ENCODE measurements at places on chromosomes 12 and 14.

DNA sequence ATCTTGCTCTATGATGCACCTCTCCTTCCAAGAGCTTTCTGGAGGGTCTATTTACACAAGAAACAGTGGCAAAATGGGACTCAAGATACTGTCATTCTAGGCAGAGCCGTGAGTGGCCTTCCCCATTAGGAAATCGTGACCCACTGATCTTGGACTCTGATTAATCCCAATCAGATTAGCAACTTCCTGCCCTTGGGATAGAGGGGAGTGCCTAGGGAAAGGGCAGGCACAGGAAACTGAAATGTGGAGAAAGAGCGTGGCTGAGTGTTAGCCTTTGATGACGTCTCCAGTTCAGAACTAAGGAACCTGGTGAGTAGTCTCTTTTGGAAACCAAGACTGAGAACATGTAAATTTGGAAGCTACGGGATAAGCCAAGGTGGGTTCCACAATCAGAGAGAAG is 76.1 kb downstream of the NUAK1 start:
- DNase-seq: no peak

- DNase-seq: peak; percentile 100
These were observed 47.0 kb upstream of the PLBD1 start for GRCh38 chr12:14614704-14615121.

GRCh38 chr14:52724360-52724644 is 5.7 kb upstream of the STYX start:
- no peak for DNase-seq

DNA sequence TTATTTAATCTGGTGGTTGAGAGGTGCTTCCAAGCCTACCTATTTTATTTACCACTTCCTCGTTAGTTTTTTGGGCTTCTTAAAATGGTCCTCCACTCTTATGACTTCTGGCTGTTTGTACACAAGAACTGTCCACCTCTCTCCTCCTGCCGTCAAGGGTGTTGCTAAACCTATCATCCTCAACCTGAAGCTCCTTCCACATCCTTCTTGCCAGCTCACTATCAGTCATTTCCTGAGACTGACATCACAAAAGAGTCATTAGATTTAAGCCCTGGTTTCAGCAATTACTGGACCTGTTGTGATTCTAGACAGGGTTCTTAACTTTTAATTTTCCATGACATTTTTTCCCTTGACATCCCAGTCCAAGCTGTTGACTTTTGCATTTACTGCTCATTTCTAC is 91.9 kb downstream of the BICD1 start:
- DNase-seq: no peak

DNA sequence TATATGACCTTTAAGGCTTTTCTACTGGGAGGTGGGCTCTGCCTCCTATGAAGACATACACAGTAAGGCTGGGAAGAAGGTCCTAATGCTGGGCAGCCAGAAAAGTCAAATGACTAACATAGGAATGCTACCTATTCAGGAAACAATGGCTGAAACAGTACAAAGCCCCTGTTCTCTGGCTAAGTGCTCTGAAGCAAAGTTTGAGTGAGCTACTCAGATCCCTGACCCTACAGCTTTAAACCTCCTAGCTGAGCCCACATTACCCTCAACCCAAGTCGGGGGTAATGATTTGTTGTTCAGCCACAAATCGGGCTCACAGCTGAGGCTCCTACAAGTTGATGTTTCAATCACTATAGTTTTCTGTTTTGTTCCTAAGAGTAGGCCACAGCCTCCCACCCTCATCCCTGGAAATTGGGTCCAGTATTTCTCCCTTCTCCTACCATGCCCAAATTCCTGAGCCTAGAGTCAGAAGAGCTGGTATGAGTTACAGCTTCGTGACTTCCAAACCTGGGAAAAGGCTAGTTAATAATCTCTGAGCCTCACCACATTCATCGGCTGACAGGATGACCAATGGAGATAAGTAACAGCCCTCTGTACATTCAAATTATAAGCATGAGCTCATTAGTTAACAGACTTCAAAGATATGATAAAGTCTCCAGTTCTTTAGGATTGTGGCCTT is 46.5 kb downstream of the BTBD7 start:
- DNase-seq: no peak

DNA sequence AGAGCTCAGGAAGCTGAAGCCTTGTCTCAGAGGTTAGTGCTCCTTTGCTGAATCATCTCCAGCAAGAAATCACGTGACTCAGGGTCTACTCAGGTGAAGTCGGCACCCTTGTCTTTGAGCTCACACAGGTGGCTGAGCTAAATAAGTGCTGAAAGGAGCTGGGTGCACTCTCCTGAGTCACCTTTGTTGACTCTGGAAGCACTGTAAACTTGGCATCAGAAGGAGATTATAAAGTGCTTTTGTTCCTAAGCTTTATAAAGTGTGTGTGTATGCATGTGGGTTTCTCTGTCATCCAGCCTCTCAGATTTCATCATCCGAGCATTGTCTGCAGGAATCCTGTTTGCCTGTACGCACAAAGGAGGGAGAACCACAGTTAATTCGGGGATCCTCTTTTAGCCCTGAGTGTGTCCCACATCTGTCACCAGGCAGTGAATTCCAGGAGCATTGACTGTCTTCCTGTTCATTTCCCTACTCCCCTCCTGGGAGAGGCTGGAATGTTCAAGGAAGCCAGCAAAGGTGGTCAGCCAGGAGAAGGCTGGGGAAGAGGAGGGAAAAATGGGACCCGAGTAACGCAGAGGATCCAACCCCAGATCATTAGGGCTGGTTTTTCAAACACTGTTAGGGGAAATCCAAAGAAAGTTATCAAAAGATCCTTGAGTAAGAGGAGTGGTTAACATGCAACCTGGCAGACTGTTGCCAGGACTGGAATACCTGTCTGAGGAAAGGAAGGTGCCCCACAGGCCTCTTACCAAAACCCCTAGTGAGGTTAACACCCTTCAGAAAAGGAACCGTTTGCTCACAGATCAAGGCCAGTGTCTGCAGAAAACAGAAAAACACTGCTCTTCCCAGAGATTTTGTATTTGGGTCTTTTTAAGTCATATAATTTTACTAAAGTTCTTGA is 157.5 kb upstream of the HIF1A start:
- DNase-seq: no peak

DNA sequence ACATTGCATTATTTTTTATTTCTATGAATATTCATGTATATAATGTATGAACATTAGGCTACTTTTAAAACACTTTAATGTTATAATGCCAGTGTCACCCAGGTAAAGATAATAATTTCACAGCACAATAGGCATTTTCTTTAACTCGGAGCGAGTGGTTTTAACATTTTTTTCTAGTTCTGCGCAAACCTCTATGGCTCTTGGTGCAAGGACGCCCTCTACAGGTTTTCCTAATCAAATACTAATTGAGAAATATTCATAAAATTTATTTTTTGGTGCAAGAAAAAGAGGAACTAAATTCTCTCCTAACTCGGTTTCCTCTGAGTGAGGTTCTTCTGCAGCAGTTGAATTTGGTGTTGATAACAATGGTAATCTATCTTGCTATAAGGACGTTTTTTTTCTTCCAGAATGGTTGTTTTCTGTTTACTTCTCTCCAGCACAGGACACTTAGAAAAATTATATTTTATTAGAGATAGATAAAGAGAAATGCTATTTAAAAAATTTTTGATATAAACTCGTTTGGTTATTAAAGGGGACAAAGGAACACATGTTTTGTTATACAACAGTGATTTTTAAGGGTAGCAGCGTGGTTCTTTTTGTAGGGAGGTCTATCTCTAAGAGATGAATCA is 2.4 kb upstream of the WIF1 start:
- DNase-seq: peak; percentile 51

- no peak for DNase-seq
These were observed 57.2 kb upstream of the ZDHHC17 start for GRCh38 chr12:76706761-76707160.

DNA sequence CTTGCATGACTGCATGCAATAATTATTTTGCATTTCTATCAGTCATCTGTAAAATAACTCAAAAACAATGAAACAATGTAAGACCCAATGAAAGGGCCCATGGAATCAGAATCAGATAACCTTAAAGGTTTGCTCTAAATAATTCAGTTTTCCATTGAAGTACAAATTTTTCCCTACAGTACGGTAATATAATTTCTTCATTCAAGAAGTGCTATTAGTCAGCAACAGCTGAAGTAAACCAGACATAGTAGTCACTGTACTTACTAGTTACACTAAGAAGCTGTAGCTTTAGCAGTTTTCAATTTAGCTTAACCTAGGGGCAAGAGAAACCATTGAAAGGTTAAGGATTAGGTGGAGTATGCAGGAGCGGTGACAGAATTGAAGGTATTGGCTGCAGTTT is 43.5 kb downstream of the BCAT1 start:
- DNase-seq: no peak

DNA sequence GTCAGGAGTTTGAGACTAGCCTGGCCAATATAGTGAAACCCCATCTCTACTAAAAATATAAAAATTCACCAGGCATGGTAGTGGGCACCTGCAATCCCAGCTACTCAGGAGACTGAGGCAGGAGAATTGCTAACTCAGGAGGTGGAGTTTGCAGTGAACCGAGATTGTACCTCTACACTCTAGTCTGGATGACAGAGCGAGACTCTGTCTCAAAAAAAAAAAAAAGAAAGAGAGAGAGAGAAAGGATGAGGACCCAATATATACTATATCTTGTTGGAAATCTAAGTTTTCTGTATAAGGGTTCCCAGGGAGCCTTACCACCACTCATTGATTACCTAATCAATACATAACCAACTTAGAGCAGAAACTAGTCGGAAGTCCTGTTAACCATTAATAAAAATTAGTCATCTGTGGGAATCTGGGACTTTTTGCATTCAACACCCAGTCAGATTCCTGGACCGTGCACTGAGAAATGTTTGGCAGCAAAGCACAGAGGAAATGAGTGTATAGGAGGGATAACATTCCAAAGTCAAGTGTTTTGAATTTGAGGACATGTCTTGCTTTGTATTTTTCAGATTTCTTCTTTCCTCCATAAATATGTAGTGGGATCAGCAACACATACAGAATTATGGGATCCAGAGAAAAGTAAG is 44.8 kb upstream of the NR2C1 start:
- no peak for DNase-seq

DNA sequence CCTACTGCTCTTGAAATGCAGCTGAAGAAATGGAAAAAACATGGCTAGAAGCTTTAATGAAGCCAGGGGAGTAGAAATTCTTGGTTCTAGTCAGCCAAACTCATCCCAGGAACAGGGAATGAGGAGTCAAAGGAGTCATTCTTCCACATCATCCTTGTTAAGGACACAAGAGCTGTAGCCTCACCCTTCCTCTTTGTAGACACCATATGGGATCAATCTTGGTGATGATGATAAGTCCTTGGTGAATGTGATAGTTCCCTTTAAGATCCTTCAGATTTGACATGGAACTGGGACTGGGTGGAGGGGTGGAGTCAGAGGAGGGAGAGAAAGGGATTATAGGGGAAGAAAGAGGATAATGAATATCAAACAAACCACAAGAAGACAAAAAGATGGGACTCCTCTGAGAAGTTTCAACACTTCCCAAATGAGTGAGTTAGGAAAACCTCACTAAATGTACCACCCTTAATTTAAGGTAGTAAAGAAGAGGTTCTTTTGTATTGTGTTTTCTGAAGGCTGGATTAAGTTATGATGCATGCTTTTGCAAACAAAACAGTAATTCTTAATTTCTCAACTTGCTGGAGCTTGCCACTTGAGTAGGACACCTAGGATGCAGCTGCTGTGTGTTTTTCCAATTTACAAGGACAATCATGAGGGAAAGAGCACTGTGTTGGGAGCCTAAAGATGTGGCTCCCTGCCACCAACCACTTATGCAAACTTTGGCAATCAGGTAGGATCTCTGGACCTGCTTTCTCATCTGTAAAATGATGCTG is 104.0 kb downstream of the WIF1 start:
- DNase-seq: no peak

- DNase-seq: no peak
These were observed 1.4 kb upstream of the PTPRQ start for GRCh38 chr12:80442426-80443222.

DNA sequence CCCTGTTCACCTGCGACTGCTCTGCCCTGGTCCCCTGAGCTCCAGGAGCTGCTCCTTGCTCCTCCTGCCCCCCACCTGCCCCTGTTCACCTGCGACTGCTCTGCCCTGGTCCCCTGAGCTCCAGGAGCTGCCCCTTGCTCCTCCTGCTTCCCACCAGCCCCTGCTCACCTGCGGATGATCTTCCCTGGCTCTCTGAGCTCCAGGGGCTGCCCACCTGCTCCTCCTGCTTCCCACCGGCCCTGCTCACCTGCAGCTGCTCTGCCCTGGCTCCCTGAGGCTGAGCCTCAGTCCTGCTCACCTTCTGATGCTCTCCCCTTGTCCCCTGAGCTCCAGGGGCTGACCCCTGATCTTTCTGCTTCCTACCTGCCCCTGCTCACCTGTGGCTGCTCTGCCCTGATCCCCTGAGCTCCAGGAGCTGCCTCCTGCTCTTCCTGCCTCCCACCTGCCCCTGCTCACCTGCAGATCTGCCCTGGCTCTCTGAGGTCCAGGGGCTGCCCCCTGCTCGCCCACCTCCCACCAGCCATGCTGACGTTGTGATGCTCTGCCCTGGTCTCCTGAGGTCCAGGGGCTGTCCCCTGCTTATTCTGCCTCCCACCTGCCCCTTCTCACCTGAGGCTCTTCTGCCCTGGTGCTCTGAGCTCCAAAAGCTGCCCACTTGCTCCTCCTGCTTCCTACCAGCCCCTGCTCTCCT is 219.2 kb downstream of the TMEM121 start:
- DNase-seq: no peak

DNA sequence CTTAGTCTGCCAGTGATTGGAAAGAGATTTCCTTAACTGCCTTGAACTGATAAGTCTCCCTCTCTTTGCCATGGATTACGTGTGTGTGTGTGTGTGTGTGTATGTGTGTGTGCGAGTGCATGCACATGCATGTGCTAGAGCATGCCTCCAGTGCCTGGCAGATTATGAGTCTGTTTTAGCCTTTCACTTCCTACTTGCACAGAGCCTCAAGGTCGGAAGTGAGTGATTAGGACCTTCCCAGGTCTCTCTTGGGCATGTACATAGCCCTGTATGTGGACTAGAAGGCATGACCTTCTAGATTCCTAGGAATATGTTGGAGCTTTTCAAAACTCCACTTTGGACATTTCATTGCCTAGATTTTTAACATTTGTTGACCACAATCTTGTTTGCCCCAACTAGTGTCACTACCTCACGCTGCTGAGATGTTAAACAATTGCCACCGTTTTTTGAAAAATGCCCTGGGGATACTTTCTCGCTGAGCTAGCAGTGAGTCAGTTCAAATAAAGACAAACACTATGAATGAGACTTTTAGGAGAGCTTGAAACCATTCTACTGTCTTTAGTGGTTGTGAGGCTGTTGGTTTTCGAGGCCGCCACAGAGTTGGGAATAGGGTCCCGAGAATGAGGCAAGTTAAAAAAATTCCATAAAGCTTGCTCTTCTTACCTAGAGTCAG is 28.2 kb downstream of the KIAA0586 start:
- peak; percentile 30 for DNase-seq

DNA sequence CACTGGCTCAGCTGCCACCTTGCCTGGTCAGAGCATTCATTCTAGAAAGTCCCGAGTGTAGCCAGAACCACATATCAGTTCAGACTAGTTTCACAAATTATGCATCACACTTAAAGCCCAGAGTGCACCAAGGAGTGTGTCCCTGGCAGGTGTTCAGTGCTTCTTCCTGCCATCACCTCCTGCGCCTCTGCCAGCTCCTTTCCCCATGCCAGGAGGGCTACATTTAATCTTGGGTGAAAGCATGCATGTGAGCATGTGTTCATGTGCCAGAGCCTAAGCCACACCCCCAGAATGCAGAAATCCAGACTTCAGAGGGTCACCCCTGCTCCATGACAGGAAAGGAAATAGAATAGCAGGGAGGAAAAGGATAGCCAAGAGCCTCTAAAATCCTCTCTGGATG is 381.6 kb downstream of the DPF3 start:
- no peak for DNase-seq
